A673 (cell line): ENCODE measurements at places on chromosomes 16 and 17.

DNA sequence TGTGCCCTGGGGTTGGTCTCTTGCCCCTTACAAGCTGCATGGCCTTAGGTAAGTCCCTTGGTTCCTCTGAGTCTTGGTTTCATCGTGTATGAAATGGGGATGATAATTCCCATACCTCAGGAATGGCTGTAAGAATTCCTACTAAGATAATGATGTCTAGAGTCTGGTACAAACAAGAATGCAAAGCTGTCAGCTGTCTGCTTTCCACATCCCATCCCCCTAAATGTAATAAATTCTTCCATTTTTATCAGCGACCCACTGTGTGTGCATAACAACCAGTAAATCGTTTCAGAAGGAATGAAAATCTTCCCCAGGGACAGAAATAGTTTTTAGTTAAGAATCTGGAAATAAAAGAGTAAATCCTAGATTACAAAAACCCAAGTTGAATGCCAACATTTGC, 95.4 kb downstream of the CPPED1 start:
- DNase-seq = no peak

DNA sequence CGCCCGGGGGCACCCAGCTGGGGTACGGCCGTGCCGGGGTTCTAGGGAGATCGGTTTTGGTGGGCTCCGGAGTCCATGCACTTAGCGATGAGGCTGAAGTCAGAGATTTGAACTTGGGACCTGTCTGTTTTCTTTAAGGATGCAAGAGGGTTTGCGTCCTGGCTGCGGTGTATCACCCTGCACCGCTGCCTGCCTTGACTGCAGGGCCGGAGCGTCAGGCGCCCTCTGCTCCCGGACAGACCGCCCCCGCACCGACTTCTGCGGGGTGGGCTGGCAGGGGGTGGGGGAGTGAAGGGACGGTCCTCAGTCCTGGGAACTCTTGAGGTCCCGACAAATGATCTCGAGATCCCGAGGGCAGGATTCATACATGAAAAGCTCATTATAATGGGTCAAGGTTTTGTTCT, 701 bp downstream of the PDP2 start:
- no peak for DNase-seq

DNA sequence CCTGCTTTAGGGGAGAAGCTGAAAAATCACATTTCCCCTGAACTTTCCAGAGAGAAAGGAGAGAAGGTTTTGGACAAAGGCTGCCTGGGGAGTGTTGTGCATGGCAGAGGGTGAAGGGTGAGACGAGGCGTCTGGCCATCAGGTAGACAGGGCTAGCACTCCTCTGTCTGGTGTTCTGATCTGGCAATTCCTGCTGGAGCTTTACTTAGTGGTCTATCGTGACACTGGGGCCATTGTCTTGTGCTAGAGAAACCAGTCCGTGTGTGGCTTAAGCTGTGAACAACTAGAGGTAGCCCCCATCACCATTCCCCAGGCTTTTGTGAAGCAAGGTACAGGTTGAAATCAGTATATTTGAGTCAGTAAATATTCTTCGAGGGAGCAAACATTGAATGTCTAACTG, 8.5 kb downstream of the RHBDL3 start:
- DNase-seq = no peak

DNA sequence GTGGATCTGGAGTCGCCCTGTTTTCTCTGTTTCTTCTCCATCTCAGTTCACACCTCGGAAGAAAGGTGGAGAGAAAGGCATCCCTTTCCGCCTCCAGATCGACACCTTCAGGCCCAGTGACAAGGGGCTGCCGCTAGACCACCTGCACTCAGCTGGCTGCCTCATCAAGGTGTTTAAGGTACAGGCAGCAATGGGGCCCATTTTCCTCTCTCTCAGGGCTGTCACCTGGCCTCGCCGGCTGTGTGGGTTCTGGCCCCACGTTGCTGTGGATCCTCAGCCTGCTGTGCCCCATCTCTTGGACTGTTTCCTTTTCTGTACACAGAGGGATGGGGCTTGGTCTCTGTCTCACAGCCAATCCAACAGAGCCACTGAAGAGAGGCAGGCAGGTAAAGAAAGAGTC, 17.4 kb upstream of the STAC2 start:
- DNase-seq = no peak

GRCh38 chr17:78322327-78322857, 37.5 kb downstream of the SOCS3 start:
- no peak for DNase-seq

DNA sequence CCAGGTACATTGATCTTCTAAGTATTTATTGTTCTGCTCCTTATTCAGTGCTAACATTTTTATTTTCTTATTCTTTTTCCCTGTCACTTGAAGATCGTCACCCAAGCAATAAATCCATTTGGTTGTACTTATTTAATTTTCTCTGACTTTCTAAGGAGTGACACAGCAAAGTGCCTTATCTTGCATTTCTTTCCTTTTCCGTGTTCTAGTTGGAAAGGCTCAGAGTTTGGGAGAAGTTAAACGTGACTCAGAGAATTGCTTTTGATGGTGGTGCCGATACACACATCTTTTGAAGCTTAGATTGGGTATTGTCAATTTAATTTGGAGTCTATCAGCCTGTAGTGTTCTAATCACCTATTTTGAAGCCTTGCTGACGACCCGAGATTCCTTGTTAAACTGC, 72.0 kb downstream of the PITPNC1 start:
- DNase-seq = no peak

DNA sequence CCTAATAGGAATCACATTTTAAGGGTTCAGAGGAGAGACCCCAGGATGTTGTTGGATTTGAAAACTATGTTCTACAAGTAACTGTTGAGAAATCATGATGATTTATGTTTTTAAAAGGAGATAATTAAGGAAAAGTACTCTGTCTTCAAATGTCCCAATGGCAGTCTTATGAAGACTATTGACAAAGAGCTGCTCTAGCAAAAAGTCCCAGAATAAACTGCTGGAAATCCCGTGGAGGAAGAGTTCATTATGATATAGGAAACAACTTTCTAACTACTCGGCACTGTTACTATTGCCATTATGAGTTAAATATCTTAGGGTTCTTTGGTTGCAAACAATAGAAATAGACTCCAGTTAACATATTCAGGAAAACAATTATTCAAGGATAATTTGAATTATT, 65.6 kb upstream of the GAS7 start:
- no peak for DNase-seq

GRCh38 chr17:15154618-15155017, 110.5 kb downstream of the PMP22 start:
- no peak for DNase-seq

DNA sequence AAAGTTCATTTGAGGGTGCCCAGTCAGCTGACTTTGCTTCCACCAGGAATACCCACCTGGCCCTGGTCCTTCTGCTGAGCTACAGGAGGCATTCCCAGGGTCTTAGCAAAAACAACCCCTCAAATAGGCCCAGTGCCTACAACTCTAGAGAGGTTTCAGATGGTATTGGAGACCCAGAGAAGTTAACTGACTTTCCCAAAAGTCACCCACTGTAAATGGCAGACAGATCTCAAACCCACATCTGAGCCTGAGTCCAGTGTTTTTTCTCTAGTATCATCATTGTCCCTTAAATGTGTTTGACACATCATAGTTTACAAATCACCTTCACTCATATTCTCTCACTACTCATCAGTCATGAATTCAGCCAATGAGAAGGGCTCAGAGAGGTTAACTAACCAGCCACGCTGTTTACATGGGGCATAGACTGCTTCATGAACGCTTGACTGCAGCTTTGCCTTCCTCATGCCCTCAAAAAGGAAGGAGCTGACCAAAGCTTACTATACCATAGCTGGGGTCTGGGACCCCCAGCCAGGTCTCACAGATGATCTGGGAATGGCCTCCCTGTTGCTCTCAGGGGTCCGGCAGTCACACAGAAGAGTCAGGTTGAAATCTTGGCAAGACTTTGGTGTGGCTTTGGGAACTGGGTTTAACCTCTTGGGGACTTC, 3.7 kb downstream of the PHOSPHO1 start:
- DNase-seq = no peak

GRCh38 chr16:52069866-52070265, 477.1 kb downstream of the TOX3 start:
- peak; percentile 79 for DNase-seq

DNA sequence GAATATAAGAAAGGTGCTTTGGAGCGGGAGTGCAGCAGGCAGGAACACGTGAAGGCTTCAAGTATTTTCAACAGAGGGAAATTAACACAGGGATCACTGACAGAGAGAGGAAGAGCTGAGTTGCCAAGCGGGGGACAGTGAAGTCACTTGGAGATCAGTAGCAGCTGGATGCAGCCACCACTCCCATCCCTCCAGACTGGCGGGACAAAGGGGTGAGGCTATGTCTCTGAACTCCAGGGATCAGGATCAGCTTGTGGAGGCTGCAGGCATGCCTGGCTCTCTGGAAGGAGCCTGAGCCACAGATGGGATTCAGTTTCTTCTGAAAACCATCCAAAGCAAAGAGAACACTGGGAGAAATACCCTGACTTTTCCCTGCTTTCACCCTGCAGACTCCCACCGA, 113.7 kb upstream of the IRX3 start:
- no peak for DNase-seq

- no peak for DNase-seq
These were observed 10.4 kb downstream of the CDC42EP4 start for GRCh38 chr17:73301369-73301768.

DNA sequence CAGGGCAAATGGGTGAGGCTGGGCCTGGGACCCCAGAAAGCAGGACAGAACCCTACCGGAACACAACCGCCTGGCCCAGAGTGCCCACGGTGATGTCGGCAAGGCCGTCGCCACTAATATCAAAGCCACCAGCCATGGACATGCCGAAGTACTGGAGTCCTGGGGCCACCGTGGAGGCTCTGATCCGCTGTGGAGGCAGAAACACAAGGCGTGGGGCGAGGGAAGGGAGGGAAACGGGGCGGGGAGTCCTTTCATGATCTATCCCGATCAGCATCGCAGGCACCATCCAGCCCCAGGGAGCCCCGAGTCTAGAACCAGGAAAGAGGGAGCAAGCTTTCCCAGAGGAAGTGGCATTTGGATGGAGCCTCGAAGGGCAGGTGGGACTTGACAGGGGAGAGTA, 26.6 kb downstream of the HASPIN start:
- DNase-seq = no peak

- no peak for DNase-seq
These were observed 18.2 kb downstream of the SRP68 start for GRCh38 chr17:76054112-76054476.

- peak; percentile 83 for DNase-seq
These were observed 116.1 kb downstream of the C16orf95 start for GRCh38 chr16:87201052-87201451.

DNA sequence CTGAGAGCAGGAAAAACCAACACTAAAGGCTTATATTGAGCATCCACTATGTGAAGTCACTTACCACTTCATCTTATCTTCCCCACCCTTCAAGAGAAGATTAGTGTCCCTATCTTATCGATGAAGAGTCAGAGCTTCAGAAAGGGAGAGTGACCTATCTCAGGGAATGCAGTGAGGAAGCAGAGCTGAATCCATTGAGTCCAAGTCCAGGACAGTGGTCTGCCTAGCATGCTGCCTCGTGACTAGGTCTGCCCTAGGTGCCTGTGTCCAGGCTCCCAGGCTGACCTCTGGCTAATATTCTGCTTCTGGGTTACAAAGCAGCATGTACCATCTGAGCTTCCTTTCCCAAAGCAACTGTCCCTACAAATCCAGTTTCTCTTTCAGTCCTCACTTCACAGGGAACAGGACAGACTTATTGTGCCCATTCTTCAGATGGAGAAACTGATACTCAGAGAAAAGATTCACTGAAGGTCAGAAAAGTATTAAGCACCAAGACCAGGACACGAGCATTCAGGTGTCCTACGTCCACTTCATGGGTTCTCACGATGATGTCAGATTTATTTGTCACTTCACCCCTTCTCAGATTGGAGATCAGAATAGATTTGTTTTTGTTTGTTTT, 13.3 kb upstream of the FZD2 start:
- DNase-seq = no peak

GRCh38 chr17:66717641-66718058, 117.3 kb upstream of the CACNG5 start:
- no peak for DNase-seq

DNA sequence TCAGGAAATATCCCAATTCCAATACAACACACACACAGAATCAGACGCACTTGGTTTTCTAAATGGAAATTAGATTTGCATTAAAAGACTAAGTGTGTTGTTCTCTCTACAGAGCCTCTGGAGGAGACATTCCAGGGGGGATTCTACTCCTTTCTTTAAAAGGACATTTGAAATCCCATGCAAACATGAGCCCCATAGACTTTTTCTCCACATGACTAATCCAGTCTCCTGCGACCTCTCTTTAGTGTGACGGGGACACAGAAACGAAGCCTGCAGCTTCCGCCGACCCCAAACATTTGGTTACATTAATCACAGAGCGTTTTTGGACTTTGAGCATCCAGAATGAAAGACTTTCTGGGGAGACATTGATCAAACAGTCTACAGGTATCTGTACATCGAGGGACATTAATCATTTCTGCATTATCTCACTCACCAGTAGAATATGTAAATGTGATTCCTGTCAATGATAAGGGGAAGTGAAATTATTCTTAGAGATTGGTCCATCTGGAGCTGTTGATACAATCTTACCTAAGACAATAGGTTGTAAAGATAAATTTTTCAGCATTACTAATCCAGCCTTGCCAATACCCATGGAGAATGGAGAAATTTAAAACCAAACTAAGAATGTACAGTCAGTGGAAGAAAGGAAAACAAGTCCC, 103.4 kb upstream of the IRX3 start:
- no peak for DNase-seq

- no peak for DNase-seq
These were observed 34.2 kb upstream of the CCL2 start for GRCh38 chr17:34220752-34221395.

DNA sequence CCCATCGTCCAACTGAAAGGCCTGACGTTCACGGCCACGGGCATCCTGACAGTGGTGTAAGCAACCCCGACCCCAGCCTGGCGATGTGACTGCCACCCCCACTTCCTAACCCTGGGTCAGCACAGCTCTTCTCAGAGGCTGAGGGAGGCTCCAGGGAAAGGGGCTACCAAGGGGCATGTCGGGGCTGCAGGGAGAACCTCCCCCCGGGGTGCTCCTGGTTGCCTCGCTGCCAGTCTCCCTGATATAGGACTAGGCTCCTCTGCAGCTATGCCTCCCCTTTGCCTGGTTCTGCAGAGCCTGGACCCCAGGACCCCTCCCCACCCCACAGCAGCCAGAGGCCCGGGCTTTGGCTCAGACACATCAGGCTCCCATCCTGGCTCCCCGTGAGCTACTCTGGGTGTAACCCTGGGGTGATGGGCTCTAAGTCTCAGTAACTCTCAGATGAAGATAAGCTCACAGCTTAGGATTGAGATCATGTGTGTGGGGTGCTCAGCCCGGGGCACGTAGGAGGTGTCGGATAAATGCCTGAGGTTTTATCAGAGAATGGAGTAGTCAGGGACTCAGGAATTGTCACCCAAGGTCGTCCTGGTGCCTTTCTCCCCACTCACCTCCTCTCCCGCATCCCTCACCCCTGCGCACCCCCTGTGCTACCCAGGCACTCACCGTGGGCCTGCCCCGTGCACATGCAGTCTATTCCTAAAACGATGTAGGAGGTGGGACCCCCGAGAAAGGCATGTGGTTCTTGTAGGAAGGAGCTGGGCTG, 10.6 kb downstream of the ITGAD start:
- DNase-seq = no peak

- no peak for DNase-seq
These were observed 6.9 kb downstream of the PIMREG start for GRCh38 chr17:6450926-6451832.

- no peak for DNase-seq
These were observed 244.2 kb downstream of the GSG1L start for GRCh38 chr16:27819356-27819755.

- DNase-seq = no peak
These were observed 81.8 kb upstream of the DNAJA2 start for GRCh38 chr16:47055136-47055885.

GRCh38 chr16:88886420-88886844, 20.0 kb upstream of the PABPN1L start:
- no peak for DNase-seq

GRCh38 chr17:36671144-36671543, 69.8 kb downstream of the MRM1 start:
- DNase-seq = no peak
